ENCODE measurements at places on chromosomes 6 and 20. TPM values are rescaled to one million over a fixed set of nuclear protein-coding genes. Genes with fewer than 3 reads are reported as not detected.
A peak's percentile ranks its signal among the peaks of the same experiment; 100 is the strongest.

Gene LRRC73
- total RNA-seq = not detected

Gene FERMT1
- 22.1 TPM for total RNA-seq

Gene SLC2A10
- total RNA-seq = 11.9 TPM

Gene GMPR
- total RNA-seq = 0.96 TPM

Gene IRF4
- total RNA-seq = 0.21 TPM

Gene SNAI1
- not detected for total RNA-seq

Gene SMPD2
- 17.0 TPM for total RNA-seq

Gene BHLHE23
- total RNA-seq = not detected

Gene MCHR2
- not detected for total RNA-seq

Gene DDX43
- 1.2 TPM for total RNA-seq

Gene MATN4
- total RNA-seq = not detected

Gene PROKR2
- not detected for total RNA-seq

Gene RBPJL
- not detected for total RNA-seq

- DNase-seq = peak; percentile 70
Measured at GRCh38 chr6:96301781-96302180, 219.8 kb upstream of the UFL1 start.

- no peak for DNase-seq
Measured at GRCh38 chr20:2104236-2104635, 2.6 kb downstream of the STK35 start.

GRCh38 chr6:107803957-107804356 is 20.2 kb downstream of the SCML4 start:
- no peak for DNase-seq

GRCh38 chr6:66210964-66211363 is 503.9 kb upstream of the EYS start:
- no peak for DNase-seq

- no peak for DNase-seq
Measured at GRCh38 chr6:115887891-115888290, 172.8 kb downstream of the FRK start.

DNA sequence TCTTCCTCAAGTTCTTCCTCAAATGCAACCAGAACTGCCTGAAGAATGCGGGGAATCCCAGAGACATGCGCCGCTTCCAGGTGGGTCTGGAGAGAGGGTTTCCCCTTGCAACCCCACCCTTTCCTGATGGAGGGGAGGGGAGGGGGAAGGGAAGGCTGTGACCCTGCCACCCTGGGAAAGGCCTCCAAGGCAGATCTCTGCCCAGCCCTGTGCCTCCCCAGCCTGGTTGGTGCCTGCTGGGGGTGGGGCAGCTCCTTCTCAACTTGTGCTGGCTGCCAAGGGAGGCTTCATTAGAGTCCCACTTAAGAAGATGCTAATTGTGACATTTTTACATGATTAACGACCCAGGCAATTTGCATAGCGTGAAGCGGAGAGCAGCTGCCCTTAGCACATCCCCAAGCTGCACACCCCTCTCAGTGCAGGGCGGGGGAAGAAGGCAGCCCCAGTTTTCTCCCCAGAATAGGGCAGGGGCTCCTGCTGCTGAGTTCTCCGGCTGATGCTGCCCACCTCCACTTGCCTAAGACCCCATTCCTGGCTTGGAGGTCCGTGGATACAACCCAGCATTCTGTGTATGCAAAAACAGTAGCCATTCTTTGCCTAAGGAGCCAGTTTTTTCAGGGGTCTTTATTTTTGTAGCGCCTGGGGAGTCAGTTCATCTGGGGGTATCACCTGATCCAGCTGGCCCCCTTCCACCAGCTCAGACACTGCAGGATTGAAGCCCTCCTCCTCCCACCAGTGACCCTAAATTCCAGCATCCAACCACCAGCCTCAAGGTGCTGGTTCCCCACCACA is 51.7 kb downstream of the CPXM1 start:
- no peak for DNase-seq

DNA sequence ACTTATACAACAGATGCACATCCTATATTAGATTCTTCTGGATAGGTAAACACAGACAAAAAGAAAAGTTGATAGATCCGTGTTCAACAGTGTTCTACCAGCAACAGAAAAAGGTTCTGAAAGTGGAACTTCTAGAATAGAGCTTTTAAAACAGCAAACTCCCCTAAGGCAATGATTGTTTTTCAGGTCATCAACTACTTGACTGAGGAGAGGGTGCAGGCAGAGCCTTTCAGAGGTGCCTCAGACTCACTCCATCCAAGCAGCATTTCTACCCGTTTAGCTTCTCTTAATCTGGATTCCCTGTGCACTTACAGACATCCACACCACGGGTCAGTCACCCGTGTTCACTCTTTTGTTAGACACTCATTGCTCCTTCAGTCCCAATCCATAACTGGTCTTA is 28.9 kb downstream of the FYN start:
- no peak for DNase-seq

GRCh38 chr6:56796196-56796532 is 153.5 kb upstream of the DST start:
- DNase-seq = no peak

DNA sequence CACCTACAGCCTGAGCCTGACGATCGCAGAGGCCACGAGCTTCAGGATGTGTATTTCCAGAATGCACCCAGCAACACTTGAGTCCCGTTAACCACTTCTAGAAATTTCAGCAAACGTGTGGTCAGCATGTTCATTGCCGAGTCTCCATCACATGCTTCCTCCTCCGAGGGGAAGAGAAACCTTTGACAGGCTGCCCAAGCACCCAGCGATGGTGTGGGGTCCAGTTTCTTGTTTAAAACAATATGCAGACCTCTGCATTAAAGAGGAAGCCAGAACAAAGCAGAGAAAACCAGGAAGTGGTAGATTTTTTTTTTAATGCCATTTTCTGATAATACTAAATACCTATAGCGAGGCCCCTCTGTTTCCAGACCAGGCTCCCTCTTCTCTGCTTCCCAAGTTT is 71.9 kb downstream of the GNAS-AS1 start:
- no peak for DNase-seq

DNA sequence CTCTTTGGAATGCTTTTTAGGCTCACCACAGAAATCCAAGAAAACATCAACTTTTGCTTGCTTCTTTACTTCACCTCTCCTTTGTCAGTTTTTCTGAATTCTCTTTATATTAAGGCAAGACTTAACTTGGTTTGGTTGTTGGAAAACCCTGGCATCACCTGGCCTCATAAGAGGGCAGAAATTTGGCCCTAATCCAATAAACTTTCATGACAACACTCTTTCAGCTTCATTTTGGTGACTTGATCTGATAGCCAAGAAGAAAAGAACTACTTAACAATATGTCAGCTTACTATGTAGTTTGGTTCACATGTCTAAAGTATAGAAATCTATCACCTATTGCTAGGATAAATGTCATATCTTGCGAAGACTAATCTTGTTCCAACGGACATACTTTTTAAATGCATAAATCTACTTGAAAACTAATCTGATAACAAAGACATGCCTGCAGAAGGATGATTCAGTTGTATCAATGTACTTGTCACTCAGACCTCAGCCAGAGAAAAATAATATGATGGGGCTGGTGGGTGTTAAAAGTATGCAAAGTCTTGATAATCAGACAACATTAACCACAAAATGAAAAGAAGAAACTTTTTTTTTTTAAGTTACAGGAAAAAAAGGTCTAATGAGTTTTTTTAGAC is 19.3 kb upstream of the HBS1L start:
- no peak for DNase-seq

DNA sequence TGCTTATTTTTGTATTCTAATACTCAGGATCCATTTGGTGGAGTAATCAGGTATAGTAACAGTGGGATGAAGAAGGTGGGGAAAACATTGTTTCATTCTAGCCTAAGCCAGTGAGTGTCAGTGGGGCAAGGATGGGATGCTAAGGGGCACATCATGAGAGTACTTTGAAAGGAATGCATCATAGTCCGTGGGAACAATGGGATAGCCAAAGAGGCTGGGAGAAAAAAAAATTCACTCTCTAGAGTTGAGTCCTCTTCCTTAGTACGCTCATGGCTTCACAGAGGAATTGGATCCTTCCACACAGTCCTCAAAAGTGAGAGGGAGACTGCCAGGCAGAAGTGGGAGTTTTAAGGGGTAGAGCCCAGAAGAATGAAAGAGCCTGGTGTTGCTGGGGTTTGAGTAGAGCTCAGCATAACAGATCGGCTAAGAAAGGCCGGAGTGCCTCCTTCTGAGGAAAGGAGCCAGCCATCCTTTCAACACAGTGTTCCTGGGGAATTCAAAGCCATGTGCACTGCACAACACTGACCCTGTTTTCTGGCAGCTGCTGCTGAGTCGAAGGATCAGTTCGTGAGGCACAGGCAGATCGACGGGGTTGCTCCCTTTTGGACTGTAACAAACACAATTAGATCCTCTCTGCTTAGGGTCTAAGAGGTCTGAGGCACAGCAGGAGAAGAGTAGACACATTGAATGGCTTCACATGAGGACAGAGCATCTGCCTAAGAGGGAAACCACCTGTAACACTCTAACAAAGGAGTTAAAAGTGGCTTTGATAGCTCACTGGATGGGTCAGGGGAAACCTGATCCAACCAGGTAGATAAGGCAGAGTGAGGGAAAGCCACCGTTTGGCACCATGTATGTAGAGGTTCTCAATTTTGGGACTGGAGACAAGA is 61.2 kb downstream of the ELOVL5 start:
- no peak for DNase-seq

DNA sequence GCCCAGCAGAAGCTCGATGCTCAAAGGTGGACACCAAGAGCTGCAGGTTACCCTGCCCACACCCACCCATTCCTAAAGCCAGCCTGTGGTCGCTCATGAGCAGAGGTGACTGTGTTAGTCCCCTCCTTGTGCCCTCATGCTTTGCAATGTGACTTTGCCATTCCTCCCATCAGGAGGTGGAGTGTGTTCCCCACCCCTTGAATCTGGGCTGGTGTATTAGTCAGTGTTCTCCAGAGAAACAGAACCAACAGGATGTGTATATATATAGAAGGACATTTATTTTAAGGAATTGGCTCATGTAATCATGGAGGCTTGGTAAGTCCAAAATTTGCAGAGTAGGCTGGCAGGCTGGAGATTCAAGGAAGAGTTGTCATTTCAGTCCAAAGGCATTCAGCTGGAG is 54.4 kb upstream of the RNF24 start:
- no peak for DNase-seq

DNA sequence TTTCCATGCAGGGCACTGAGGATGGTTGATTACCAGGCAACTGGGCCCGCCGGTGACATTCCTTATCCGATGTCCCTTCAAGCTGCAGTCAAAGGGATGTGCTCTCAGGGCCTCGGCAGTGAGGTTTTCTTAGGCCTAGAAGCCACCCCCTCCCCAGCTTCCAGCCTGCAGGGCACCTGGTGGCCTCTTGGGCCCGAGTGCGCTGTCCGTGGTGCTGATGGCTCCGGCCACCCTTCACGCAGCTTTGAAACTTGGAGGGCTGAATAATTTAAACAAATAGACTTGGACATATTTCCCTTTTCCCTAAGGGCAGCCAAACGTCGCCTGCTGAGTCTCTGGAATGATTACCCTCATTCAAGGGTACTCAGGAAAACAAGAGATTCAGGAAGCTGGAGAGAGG is 8.9 kb upstream of the MLN start:
- DNase-seq = peak; percentile 14

DNA sequence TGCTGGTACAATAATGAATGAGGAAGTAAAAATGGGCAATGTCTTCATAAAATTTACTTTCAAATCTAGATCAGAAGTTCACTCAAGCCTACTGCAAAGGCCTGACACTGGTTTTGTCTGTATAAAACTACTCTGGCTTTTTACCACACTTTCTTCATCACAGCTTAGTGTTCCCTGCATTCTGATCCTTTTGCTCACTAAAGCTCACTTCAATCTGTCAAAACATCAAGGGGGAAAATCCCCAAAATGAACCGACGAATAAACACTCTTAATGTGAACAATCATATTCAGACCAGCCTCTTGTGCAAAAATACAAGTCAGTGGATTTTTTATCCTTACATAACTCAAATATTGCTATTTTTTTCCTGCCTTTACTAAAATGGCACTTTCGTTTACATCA is 98.5 kb downstream of the PRDM1 start:
- DNase-seq = no peak

DNA sequence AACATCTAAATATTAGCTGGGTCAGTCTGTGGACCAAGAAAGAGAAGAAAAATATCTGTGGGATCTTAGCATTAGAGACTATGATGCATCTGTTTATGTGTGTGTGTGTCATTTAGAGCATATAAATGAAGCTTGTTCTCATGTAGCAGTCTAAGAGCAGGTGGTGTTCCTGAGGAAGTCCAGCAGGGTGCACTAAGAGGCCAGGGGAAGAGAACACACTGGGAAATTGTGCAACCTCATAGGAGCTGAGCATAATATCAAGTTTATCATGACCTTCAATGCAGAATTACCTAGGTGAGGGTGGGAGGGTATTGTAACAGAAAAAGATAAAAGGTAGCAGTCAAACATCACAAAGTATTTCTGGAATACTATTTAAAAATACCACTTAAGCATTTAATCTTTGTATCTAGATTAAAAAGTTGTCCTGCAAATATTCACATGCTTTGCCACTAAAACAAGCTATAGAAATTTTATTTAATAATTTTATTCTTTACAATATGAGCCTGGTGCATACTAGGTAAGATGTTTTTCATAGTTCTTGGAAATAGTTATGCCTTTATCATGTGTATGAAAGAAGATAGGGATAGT is 80.5 kb downstream of the SMPDL3A start:
- DNase-seq = peak; percentile 5

GRCh38 chr20:12723811-12724210 is 285.0 kb upstream of the SPTLC3 start:
- peak; percentile 35 for DNase-seq

GRCh38 chr6:133198725-133199124 is 42.4 kb upstream of the EYA4 start:
- no peak for DNase-seq
